ENCODE measurements at places on chromosomes 11 and 22.

DNA sequence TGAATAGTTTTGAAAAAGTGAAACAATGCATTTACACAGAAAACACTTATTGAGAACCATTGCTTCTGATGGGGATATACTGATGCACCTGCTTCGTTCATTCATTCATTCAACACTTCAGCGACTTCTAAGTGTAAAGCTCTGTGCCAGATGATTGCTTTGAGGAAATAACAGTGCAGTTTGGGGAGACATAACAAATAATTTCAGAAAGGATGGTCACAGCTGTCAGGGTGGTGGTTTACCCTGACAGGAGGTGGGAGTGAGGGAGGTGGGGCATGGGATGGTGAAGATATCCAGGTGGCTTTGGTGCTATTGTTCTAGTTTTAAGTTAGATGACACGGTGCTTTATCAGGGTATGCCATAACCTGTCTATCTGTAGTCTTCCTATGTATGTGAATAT, 344.1 kb downstream of the LARGE1 start:
- no peak for DNase-seq

GRCh38 chr22:31308181-31308580, 15.9 kb upstream of the PIK3IP1 start:
- DNase-seq, result no peak

- DNase-seq, result no peak
Measured at GRCh38 chr22:35552196-35552842, 11.7 kb downstream of the RASD2 start.

GRCh38 chr11:64445651-64446050, 86.7 kb downstream of the RPS6KA4 start:
- DNase-seq, result no peak

DNA sequence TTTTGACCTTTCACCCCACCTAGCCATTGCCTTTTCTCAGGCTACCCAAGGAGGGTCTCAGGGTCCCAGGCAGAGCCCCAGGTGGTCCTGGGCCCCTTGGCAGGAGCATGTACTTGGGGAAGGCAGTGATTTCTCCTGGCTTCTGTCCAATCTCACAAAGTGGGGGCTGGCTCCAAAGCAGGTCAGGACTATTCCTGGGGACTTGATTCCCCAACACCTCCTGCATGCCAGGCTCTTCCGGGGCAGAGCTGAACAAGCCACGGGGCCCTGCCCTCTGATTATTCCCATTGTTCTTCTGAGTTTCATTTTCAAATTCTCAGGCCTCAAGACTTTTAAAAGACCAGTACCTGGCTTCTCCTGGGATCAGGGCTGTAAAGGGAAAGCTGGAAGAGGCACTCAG, 1.5 kb upstream of the TCF20 start:
- no peak for DNase-seq

- DNase-seq, result no peak
Measured at GRCh38 chr11:76734456-76735420, 48.4 kb upstream of the TSKU start.

DNA sequence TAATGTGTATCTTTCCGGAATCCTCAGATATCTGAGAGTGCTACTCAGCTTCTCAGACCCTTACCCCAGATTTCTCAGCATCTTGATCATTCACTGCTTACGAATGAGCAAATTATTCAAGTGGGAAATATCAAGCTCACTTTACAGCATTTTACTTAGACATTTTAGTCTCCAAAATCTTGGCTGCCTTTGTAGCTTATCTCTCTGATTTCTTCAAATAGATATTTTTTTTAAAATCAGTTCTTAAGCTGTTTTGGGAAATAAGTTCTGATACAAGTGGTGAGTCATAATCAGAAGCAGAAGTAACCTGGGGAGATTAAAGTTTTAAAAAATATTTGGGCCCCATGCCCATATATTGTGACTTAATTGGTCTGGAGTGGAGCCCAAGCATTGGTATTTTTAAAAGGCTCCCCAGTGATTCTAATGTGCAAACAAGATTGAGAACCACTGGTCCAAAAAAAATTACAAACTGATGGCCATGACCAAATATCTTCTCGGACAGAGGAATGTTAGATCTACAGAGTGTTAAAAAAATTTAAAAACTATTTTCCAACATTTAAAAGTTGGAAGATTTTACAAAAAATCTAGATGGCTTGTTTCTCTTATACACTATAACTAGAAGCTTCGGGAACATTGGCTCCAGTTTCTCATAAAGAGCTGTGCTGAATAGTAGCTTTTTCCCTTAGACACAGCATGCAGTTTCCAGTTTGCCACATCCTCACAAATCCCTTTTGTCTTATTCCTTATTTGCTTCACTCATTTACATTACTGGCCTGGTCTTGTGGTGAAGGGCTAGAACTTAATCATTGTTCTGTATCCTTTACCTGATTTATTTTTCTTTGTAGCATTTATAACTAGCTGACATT, 87.8 kb upstream of the BMAL1 start:
- no peak for DNase-seq

GRCh38 chr11:78312712-78313111, 104.9 kb downstream of the GAB2 start:
- DNase-seq, result no peak

GRCh38 chr11:46278387-46279125, 1.1 kb downstream of the CREB3L1 start:
- DNase-seq, result no peak

DNA sequence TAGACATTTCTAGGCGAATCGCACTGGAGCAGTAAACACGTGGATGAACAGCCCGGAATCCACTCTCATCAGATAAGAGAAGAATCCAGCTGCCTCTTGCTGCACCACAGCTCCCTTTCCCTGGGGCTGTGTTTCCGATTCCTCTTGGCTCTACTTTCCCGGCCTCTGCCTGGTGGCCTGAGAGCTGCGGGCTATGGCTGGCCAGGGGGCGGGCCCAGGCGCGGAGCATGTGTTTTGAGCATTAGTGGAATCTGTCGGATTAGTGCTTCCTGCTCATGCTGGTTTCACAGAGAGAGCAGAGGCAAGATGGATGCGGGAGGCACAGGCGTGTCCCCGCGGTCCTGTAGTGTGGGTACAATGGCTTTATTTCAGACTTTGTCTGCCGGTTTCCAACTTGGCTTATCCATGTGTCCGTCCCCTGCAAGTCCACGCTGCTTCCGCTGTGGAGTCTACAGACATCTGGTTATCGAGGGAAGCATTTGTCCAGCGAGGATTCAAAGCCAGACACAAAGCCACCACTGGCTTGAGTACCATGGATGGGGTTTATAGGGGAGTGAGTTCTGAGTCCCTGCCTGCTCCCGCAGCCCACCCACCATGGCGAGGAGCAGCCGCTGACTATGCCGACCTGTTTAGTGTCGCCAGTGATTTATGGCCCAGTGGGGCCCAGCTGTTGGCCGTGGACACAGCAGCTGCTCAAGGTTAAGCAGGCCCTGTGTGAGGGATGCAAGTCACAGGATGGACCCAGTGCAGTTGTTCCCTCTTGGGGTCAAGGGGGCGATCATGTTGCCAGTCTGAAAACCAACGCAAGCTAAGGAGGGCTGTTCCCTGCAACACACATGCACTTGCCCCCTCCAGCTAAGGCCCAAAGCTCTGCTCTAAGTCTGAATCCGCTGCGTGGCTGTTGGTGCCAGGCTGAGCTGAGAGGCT, 43.3 kb upstream of the EP300 start:
- peak; percentile 61 for DNase-seq

GRCh38 chr11:9840460-9841004, 176.7 kb downstream of the SWAP70 start:
- DNase-seq, result no peak

- no peak for DNase-seq
Measured at GRCh38 chr22:47423861-47424820, 661.7 kb downstream of the TBC1D22A start.

DNA sequence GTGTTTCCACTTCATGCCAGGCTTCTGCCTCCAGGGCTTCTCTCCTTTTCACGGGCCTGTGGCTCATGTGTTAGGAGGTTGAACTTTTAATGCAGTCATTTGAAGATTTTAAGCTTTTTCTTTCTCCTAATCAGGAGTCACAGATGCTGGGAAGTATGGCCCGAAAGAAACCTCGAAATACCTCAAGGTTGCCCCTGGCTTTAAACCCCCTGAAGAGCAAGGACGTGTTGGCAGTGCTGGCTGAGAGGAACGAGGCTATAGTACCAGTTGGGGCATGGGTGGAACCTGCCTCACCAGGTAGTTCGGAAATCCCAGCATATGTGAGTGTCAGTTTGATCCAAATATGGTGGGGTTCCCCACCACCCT, 571 bp downstream of the CCDC15 start:
- DNase-seq, result no peak

- no peak for DNase-seq
Measured at GRCh38 chr11:120398132-120398531, 61.9 kb downstream of the ARHGEF12 start.
